HS-27A (cell line): ENCODE measurements at places on chromosomes 7 and 10.

GRCh38 chr10:29276251-29276850, 12.5 kb upstream of the LYZL1 start:
- no peak for DNase-seq

- DNase-seq = peak; percentile 45
These were observed at the start of gene EPHB4 for GRCh38 chr7:100827330-100828226. Gene EPHB4, minus strand, starts transcription at chr7:100827523. Its CDS starts 493 bp downstream, at chr7:100827030.

DNA sequence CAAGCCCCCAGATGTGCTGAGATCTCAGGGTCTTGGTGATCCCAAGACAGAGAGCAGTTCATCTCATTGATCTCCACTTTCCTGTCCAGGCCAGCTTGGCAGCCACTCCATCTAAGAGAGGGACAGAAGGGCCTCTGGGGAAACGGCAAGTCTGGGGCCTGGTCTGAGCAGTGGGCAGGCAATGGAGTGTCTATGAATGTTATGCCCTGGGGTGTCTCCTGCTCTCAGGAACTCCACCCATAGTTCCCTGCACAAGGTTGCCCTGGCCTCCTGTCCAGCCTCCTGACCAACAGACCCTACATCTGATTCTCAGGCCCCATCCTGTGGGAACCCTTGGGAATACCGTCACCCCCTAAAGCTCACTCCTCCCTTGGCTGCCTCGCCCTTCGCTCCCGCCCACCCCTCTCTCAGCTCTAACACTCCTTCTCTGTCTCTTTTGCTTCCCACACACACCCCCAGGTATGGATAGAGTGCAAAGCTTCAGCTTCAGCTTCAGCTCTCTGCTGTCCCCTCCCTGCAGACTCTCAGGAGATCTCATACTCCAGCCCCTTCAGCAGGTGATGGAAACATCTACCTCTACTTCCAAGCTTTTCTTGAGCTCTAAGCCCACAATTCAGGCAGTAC, 83.0 kb downstream of the HIF1AN start:
- DNase-seq = no peak

GRCh38 chr10:133379152-133379800, at the start of gene PAOX:
Gene PAOX, plus strand, starts transcription at chr10:133379262. Its CDS starts 55 bp downstream, at chr10:133379317.
- DNase-seq = no peak

GRCh38 chr7:68321776-68322496, 1276.3 kb upstream of the AUTS2 start:
- no peak for DNase-seq

GRCh38 chr7:14995774-14996173, 93.2 kb upstream of the DGKB start:
- no peak for DNase-seq

DNA sequence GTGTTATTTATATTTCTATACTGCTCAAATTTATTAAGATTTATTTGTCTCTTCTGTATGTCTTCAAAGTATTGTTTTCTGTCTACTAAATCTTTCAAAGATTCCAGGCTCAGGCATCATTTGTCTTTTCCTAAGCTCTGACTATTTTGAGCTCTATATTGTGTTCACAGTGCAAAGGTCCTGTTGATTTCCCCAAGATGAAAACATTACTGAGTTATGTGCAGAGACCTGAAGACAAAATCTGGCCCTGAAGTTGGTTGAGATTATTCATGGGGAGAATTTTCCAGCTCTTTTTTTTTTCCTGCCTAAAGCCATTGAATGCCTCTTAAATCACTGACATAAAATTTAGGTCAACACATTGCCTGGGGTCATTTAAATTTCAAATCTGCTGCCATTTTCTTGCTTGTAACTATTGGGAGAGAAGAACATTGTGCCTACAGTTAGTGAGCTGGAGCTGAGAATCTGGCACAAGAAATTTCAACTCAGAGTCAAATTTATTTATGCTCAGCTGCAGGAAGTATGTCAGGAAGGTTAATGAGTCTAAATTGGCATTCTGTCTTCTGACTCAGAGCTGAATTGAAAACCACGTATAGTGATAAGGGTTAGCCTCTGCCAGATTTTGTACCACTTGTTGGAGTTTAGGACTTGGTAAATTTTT, 31.6 kb downstream of the CSTF2T start:
- peak; percentile 12 for DNase-seq

DNA sequence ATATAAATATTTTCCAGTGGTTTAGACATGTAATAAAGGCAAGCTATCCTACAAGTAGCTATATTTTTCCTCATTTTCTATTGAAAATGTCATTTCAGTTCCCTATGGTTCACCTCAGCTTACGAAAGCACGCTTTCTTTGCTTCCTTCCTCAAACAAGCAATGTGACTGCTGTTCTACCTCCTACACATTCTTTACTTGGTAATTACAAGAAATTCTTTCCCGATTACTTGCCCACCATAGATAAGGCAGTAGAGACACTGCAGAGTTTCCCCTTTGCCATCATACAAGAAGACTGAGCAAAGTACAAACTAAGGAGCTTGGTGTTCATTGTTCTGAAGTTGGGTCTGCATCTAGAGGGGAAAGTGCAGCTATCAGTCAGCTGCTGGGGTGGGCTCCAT, 249.4 kb downstream of the CRPPA start:
- DNase-seq = no peak

DNA sequence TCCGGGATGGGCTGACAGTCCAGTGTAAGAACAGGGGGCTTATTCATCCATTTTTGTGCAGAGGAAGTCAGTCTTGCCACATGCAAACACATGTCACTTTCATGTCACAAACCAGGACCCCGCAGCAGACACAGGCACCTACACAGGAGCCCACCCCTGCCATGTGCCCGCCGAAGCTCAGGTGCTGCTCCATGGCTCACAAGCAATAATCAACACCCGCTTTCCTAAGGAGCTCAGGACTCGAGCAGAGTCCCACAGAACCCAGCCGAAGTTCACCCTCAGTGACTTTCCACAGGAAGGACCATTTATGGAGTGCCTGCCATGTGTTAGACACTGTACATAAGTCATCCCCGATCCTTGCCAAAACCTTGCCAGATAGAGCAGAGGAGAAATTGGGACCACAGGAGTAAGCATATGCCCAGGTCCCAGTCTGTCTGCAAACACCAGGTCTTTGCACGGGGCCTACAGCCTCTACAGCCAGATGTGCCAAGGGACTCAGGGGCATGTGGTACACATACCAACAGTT, 99.4 kb downstream of the EBF3 start:
- no peak for DNase-seq

- no peak for DNase-seq
These were observed 193.5 kb downstream of the CFTR start for GRCh38 chr7:117673367-117673766.

DNA sequence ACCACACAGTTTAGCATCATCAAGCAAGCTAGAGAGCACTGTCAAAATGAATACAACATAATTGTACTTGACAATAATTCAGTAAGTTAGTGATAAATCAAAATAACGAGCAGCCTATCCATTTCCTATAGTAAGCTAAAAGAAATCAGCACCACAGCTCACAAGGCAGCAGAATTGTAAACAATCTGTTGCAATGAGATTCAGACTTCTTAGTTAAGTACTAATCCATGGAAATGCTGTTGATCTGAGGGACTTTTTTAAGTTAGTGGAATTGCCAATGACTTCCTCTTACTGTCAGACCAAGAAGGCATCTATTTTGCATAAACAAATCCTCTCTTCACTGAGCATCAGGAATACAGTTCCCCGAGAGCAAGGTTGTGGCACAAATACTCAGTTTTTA, 136.6 kb upstream of the CCDC6 start:
- no peak for DNase-seq

GRCh38 chr7:101589976-101590662, 39.0 kb downstream of the MYL10 start:
- no peak for DNase-seq

DNA sequence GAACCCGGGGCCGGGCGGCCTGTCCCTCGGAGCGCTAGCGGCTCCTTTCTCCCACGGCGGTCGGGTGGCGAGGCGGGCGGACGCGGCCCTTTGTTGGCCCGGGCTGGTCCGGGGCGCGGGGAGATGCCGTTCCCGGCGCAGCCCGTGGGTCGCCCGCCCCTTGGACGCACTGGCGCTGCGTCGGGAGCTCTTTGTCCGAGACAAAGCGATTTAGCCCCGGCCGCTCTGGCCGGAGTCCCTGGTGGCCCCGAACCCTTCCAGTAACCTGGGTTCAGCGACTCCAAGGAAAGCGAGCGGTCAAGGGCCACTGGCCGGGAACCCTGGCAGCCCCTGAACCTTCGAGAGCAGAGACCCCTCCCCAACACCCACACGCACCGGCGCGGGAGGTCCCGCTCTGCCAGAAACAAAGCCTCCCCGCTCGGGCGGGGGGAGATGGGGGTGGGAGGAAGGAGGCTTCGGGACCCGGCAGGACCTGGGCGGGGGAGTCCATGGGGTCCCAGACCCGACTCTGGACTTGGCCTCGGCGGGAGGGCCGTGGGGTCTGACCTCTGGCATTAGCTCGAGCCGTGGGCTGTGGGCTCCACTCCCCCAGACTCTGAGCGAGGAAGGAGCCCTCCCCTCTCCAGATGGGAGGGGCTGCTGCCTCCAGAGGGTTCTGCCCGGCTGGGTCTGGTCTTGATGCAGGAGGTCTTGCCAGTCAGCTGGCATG, 836 bp downstream of the DPYSL4 start:
- no peak for DNase-seq

DNA sequence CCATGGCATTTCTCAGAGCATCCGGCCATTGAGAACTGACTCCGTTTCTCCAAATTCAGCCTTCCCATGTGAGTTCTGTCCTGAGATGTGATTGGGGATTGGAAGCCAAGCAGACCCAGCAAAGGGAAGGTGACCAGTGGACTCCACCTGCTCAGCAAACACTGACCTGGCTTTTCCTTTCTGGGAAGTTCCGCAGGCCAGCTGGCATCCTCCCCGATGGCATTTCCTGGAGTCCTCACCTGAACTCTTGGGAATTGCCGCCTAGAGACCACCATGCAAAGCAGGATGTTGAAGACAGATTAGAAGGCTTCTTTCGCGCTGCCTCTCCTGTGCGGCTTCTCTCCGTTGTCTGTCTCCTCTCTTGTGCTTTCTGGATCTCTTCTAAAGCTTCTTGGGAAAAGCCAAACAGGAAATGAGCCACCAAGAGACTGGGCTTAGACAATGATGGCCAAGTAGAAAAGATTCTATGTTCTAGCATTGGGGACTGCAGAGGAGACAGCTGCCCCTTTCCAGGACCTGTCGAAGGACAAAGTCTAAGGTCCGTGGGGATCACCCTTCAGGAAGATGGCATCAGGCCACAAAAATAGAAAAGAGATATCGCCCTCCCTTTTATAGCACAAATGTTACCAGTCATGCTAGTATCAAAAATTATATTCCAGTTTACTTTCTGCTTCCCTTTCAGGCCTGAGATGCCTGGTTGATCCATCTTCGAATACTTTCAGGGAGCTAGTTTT, 103.7 kb upstream of the INSYN2A start:
- DNase-seq = no peak

DNA sequence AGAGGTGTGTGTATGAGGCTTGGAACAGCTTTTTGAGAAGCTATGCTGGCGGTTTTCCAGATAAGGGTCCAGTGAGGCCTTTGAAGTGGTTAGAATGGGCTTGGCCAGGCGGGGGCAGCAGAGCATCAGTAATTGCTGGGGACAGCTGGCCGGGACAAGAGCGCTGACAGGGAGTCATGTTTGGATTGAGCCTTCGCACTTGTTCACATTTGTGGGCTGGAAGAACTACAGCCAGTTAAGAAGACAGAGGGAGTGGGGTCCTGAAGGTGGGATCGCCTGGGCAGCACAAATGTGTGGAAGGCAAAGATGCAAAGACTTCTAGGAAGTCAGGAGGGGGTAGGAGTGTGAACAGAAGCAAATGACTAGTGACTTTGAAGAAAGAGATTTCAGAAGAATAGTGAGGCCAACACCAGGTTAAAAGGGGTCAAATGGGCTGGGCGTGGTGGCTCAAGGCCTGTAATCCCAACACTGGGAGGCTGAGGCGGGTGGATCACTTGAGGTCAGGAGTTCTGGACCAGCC, 12.7 kb upstream of the SDHAF3 start:
- DNase-seq = no peak

DNA sequence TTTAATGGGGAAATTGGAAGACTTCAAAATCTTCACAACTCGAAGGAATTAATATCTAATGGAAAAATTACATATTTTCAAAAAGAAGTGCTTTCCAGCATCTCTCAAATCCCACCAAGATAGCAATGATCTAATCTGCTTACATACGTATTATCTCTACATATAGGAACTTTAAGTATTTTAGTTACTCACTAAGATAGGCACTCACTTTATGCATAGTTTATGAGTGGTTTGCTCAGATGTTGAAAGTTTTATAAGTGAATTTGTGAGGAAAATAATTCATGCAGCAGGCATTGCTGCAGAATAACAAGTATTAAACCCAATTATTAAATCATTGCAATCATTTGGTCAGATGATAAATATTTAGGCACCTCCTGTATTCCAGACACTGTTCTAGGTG, 2.3 kb upstream of the CYTH3 start:
- DNase-seq = no peak

- no peak for DNase-seq
These were observed 92.0 kb upstream of the PRSS58 start for GRCh38 chr7:142349670-142350405.

DNA sequence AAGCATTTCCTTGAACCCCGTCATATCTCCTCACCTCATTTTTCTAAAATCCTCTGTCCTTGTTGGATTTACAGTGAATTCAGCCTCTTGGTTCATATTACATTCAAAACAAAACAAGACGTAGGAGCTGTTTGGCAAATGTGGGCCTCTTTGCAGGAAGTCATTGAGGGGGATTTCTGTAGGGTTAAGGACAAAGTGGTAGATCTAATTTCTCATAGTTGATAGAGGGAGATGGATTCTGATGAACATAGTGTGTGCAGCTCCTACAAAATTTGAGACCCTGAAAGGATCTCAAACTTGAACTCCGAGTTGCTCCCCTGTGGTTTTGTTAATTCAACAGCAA, 682 bp downstream of the TBXAS1 start:
- no peak for DNase-seq

DNA sequence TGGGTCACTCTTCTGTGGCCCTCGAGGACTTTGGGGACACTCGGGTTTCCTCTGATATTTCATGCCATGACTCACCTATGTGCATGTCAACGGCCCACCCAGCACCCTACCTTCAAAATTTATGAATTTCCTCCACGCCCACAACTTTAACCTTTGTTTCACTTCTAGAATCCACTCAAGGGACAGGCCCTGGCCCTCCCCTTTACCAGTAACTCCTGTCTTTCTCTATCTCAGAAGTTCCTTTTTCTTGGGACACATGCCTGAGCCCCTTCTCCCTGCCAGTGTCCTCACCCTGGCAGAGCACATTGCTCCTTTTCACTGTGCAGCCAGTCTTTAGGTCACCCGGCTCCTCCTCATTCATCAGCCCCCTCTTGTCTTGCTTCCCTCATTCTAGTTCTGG, 282.5 kb upstream of the KLF6 start:
- no peak for DNase-seq

- DNase-seq = no peak
These were observed 56.7 kb upstream of the ELN start for GRCh38 chr7:73971322-73971703.

DNA sequence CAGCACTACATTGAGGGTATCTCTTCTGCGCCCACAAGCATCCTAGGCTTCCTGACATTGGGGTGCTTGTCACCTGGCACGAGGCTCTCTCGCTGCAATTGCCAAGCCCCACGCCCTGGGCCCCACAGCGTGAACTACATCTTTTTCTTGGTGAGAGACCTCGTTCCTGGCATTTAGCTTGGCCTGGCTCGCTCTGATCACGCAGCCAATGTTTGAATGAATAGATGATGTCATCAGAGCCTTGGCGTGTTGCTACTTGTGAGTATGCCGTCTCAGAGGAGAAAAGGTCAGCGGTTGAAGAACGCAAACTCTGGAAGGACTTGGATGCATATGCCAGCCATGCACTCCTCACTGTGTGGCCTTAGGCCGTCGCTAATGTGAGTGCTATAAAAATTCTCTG, 150.2 kb upstream of the AUTS2 start:
- no peak for DNase-seq
